ENCODE measurements at places on chromosomes 5 and 9.

DNA sequence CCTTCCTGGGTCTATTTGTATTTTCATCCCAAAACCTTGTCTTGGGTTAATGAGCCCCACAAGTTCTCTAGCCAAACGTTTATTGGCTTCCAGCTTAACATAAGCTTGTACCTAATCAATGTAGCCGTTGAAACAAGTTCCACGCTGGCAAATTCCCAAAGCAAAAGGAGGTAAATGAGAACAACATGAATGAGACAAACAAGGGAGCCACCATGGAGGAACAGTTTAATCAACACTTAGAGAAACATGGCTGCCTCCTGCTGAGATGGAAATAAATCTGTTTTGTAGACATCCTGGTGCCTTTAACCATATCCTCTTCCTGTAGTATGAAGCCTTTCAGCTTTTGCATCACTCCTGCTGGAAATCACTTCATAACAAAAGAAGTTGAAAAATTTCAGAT is 166.6 kb upstream of the NFIB start:
- DNase-seq = no peak

DNA sequence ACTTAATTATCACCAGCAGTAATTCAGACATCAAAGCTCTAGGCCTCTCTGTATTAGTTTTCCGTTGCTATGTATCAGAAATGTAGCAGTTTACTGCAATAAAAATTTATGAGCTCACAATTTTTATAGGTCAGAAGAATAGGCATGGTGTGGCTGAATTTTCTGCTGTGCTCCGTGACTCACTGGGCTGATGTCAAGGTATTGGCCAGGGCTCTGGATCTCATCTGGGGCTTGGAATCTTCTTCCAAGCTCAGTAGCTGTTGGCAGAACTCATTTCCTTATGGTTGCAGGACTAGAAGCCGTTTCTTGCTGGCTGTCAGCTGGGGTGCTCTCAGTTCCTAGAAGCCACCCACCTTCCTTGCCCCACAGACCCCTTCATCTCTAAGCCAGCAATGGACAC is 66.3 kb downstream of the PSAT1 start:
- DNase-seq = peak; percentile 71

DNA sequence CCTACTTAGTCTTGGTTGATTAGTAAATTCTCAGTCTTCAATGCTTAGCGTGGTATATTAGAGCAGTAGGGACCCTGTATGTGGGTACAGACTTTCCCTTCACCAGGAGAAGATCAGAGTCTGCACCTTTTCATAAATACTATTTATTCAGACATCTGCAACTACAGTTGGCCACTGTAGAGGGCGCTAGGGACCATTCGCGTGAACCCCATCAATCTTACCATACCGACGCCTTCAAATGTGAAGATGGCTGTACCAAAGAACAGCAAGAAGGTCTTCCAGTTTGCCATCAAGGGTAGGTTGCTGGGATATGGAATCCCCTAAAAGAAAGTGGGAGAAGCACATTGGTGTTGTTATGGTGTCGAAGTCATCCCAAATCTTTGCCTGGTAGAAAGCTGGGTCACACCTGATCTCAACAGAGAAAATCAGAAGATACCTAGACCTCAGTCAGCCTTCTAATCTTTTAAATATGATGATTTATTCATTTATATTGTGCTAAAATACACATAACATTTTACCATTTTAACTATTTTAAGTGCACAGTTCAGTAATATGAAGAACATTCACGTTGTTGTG is 19.1 kb downstream of the SLC36A3 start:
- DNase-seq = no peak

GRCh38 chr9:29039258-29039657 is 1466.0 kb upstream of the C9orf72 start:
- DNase-seq = peak; percentile 43

DNA sequence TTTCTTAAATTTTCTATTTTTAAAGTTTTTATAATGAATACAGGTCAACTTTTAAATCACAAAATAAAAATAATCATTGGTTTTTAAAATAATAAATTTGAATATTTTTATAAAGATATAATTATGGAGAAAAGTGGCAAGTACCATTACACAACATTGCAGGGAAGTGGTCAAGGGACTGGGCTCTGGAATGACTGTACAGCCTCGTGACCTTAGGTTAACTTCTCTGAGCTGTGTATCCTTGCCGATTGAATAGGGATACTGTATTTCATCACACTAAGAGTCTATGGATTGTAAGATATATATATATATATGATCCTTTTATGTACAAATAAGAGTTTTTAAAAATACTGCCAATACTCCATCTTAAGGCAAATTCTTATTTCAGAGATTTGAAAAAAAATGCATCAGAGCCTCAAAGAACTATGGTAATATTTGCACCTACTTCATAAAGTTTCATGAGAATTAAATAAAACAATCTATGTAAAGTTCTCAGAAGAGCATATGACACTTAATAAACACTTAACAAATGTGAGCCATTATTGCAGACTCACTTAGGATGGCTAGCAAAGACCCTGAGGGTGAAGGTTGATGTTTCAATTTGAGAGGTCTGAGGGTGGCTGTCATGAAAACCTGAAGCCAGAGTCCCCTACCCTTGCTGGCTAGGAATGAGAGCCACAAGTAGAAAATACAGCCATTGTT is 136.5 kb downstream of the CCDC192 start:
- DNase-seq = peak; percentile 39

- DNase-seq = no peak
Observed at GRCh38 chr5:34488984-34489383, 167.1 kb upstream of the RAI14 start.

DNA sequence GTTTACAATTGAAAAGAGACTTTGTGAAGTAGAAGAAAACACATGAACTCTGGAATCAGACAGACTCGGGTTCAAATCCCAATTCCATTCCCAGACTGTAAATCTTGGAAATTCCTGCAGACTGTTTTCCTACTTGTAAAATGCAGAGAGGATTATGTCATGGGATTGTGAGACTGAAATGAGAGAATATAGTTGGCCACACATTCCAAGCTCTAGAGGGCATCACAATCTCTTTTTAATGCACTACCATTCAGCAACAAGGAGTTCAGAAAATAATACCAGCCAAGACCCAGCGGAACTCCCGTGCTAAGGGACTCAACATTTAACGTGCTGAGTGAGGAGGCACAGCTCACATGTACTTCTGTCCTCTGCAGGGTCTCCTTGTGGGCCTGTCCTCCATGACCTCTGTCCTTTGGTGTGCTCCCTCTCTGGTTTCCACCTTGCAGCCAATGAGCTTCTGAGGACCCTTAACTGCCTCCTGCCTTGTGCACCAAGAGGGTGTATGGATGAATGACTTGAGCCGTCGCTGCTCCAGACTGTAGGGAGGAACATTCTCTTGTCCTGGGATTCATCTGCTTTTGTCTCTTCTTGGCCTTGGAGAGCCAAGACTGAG is 263.5 kb downstream of the NTRK2 start:
- DNase-seq = peak; percentile 37

GRCh38 chr9:38696999-38697398 is 22.9 kb downstream of the FAM240B start:
- DNase-seq = no peak

DNA sequence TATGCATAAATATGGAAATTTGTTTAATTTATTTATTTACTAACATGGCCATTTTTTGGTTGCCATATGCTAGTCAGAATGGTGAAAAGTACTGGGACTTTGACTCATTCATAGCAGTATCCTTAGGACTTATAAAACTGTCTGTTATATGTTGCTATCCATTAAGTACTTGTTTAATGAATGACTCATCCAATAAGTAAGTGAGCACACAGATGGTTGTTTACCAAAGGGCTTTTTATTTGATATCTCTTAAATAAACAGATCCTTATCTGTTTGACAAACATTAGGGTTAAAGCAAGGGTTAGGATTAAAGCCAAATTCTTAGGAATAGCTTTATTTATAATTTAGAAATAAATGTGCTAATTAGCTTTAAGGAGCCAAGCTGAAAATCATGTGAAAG is 183.4 kb downstream of the FBXO4 start:
- DNase-seq = peak; percentile 55

DNA sequence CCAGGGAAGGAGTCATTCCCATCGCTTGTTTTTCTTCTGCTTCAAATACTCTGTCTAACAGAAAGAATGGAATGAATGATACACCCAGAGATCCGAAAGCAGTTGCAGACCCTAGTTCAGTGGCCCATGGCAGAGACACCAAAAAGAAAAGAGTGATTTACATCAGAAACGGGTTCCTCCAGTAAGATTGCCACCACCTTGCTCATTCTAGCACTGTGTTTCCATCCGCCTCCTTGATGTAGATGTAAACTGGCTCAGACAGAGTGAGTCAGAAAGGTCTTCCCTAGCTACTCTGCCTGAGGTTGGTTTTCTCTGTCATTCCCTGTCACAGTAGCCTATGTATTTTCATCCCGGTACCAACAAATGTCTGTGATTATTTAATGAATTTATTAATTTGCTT is 15.9 kb upstream of the CLINT1 start:
- no peak for DNase-seq

DNA sequence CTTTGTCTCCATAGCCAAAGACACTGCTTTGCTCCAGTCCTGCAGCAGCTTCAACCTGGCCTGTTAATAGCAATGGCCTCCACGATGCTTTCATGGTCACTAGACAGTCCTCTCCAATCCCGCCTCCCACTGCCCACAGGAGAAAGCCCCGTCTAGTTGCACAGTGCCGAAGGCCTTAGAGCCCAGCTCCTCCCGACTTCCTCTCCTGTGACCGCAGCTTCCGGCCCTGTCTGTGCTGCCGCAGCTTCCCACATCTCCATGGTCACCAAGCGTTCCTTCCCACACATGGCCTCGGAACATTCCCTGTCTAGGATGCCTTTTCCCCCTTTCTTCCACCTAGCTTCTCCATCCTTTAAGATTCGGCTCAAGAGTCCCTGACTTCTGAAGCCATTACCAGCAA is 23.4 kb downstream of the PCA3 start:
- no peak for DNase-seq

DNA sequence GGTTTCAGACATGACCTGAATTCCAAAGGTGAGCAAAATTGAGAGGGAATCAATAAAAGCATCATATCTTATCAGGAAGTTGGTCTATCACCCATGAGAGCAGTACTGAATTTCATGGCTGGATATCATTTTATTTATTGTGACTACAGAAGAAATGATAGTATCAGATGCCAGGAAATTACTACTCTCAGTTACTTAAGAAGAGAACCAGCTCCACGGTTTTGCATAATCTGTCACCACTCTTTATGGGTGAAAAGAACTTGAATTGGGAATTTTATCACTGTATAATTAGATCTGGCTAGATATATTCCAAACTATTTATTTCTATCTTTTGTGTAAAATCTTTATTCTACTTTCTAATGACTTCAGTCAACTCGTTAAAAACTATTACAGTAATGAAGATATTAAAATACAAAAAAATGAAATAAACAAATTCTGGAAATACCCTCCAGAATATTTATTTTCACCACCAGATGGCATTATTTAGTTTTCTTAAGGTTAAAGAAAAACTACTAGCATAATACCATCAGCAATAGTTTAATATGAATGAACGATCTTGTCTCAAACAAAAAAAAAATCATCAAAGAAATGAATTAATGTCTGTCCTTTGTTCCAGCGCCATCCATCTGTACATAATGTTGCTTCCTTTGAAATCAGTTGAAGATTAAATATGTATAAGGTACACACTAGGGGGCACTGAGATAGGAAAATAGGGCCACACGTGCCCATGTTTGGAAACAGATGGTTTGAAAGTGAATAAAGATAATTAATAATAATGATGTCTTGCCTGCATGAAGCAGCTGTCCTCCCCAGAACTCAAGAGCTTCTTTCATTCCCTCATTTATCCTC is 84.7 kb upstream of the SLCO6A1 start:
- DNase-seq = peak; percentile 18

- DNase-seq = peak; percentile 17
Observed at GRCh38 chr5:97131139-97131710, 11.2 kb downstream of the LIX1 start.

- no peak for DNase-seq
Observed at GRCh38 chr5:170070556-170071412, 34.9 kb upstream of the FOXI1 start.

- DNase-seq = peak; percentile 42
Observed at GRCh38 chr5:172820046-172820767, 13.8 kb upstream of the ERGIC1 start.

DNA sequence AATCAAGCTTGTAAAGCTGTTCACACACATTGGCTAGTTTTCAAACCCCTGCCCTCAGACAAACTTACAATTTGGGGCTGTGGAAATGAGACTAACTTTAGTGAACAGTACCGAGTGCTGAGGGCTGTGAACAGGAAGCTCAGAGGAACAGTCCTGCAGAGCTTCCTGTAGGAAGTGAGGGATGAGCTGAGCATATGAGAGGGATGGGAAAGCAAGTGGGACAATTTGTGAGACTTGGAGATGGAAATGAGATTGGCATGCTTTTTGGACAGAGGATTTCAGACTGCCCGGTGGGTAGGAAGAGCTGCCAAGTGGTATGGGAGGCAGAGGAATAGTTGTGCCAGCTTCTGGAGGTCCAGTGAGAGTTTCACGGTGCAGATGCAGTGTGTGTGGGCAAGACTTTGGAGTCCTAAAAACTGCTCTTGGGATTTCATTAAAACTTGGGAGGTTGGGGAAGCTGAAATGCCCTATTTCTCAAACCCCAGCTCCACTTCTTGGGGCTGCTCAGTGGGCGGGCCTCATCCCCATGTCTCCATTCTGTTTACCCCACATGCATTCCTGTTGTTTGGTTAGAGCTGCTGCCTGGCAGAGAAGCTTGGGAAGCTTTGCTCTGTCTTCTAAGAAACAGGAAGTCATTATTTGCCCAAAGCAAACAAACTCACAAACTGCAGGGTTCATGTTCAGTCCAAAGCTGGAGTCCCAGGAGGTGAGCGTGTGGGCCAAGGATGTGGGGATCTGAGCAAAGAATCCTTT is 267.5 kb downstream of the ZSWIM6 start:
- peak; percentile 71 for DNase-seq

DNA sequence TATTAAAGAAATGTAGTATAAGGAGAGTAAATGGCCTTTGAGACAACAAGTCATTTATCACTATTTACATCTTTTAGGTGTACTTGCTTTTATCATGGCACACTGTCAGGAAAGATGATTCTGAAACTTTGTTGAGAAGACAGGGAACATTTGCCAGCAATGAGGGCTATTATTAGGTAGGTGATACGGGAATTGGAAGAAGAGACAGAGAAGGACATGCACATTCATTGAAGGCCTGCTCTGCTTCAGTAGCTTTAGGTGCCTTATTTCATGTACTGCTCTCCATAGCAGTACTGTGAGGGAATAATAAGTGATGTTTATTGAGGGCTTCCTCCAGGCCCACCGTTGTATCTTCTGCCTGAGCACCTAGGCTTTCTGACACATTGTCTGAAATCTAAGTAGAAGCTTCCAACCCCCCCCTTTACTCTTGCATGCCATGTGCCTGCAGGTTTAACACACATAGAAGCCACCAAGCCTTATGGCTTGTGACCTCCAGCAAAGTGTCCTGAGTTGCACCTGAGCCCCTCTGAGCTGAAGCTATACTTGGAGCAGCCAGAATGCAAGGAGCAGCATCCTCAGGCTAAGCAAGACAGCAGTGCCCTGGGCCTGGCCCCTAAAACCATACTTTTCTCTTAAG is 275.2 kb upstream of the VLDLR start:
- DNase-seq = no peak

- DNase-seq = no peak
Observed at GRCh38 chr5:36661456-36662220, 55.2 kb downstream of the SLC1A3 start.

Data from M059J (cell line).